ENCODE measurements at places on chromosomes 5 and 9. TPM values are rescaled to one million over a fixed set of nuclear protein-coding genes. Genes with fewer than 3 reads are reported as not detected.

PPP2R2B gene
- 0.80 TPM for total RNA-seq

SPINK4 gene
- total RNA-seq = 1.2 TPM

- DNase-seq = peak; percentile 81
These were observed 23.5 kb upstream of the ALDOB start for GRCh38 chr9:101458963-101459631.

DNA sequence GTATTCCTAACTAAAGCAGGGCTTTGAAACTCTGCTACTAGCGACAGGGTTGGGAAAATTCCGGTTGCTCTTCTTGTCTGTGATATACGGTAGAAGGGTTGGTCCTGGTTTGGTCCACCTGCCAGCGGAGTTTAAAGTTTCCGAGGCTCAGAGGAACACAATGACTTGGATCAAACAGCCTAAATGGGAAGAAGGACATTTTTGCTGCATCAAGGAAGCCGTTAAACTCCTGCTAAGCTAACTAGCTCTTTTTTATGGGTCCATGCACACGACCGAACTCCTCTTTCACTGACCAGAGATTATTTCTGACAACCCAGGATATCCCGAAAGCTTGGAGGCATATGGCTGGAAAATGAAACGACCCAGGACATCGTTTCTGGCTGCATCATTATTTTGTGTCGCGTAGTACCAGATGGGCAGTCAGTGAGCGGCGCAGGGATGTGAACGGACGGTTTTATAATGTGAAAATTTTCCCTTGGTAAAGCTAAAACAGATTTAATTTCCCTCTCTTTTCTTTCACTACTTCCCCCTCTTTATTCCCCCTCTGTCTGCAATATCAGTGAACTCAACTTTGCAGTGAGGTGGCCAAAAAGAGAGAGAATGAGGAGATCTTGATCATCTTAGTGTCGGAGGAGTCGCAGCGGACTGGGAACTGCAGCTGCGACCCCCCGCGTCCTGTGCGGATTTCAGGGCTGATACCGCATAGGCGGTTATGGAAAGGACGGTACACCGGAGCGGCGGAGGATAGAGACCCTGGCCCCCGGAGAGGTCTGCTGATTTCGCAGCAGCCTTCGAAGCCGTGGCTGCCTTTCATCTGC lies at the start of gene LURAP1L:
TSS of gene LURAP1L (plus strand) at position 160 of the 818 bp plus-strand sequence. CDS start 696 bp downstream, outside the sequence.
- DNase-seq = peak; percentile 74

- DNase-seq = peak; percentile 61
These were observed 159.5 kb downstream of the GNA14 start for GRCh38 chr9:77488439-77489126.

GRCh38 chr5:82295959-82296531 lies 17.9 kb upstream of the RPS23 start:
- no peak for DNase-seq

GRCh38 chr9:36571333-36571732 lies 1.4 kb upstream of the MELK start:
- no peak for DNase-seq

DNA sequence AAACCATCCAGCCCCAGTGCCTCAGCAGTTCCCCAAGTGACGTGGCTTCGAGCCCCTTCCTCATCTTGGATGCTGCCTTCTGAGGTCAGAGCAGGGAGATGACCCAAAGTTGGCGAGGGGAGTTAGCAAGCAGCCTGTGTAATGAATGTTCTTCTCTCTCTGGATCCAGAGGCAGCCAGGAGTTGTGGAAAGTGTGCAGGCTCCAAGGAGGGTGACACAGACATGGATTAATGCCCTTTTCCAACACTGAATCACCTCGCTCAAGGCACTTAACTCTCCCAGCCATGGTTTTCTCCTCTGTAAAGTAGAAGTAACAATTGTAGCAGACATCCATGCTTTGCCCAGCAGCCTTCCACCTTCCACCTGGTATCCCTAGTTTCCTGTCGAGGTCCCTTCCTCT lies 64.6 kb upstream of the HAND1 start:
- no peak for DNase-seq

DNA sequence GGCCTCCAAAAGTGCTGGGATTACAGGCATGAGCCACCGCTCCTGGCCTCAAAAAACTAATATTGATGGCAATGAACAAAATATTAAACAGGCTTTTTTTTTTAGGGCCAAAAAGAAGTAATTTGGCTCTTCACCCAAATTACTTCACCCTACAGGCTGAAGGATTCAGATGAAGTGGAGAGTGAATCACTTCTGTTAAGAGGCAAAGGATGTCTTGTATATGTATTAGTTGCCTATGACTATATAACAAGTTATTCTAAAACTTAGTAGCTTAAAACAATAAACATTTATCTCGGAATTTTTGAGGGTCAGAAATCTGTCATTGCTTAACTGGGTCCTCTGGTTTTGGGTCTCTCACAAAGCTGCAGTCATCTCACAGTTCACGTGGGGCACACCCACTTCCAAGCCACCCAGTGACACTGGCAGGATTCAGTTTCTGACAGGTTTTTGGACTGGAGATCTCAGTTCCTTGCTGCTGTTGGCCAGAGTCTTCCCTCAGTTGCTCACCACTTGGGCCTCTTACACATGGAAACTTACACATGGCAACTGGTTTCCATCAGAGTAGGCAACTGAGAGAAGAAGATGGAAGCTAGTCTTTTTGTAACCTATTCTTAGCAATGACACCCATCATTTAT lies 66.7 kb downstream of the IQGAP2 start:
- DNase-seq = no peak

DNA sequence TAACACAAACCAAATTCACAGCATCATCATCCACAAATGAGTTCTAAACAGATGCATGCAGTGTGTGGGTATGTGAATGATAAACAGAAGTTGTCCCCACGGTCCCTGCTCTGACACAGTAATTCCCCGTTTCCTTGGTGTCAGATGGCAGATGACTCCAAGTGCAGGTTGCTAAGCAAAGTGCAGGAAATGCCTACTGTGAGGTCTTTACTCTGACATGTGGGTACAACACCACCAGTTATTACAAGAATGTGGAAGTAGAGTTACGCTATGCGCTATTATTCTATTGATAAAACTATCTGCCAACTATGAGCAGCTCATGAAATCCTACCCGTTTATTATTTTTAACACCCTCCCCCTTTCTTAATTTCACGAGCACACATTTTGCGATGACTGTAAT lies 448.9 kb downstream of the BNC2 start:
- DNase-seq = peak; percentile 63

DNA sequence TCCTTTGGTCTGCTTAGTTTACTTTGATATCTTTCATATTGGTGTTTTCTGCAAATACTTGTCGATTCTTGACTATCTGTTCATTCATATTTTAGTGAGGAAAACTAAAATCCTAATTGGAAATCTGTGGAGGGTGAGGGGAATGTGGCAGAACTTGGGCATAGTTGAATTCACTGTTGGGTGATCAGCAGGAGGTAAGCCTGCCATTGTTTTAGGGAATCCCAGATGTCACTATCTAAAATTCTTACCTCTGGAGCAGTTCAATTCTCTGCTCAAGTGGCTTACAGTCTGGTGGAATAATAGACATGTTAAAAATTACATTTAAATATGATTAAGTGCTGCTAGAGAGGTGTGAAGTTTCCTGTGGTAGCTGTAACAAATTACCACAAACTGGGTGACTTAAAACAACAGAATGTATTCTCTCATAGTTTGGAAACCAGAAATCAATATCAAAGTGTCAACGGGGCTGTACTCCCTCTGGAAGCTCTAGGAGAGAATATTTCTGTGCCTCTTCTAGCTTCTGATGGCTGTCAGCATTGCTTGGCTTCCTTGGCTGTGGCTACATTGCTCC lies 90.3 kb upstream of the GCNT4 start:
- DNase-seq = peak; percentile 57
